ENCODE measurements at places on chromosomes 12 and 14.

DNA sequence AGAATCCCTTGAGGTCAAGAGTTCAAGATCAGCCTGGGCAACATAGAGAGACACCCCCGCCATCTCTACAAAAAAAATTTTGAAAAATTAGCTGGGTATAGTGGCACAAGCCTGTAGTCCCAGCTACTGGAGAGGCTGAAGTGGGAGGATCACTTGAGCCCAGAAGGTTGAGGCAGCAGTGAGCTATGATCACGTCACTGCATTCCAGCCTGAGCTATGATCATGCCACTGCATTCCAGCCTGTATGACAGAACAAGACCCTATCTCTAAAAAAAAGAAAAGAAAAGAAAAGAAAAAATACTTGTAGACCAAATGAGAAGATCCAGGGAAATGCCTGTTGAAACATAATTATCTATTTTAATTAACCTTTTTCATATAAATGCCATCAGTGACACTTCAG lies 93.8 kb upstream of the MDM1 start:
- no peak for DNase-seq

DNA sequence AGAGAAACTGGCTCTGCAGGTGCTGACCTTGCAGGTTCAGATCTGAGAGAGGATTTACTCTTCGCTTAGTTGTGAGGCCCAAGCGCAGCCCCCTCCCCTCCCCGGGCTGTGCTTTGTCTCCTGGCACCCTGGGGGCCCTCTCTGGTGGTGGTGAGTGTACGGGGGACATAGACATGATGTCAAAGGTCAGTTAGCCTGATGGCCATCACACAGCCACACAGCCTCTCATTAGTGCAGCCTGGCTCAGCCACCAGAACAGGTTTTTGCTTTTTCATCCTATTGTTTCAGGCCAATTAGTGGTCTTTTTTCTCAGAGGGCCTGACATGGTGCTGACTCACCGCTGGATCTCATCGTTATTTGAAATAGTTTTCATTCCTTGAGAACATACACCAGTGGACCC lies 437.9 kb downstream of the AACS start:
- DNase-seq = no peak

GRCh38 chr12:81181691-81182090 lies 103.8 kb downstream of the ACSS3 start:
- no peak for DNase-seq

- DNase-seq = no peak
Measured at GRCh38 chr12:106739318-106739717, 35.2 kb upstream of the RIC8B start.

GRCh38 chr12:85804663-85805062 lies 31.5 kb downstream of the RASSF9 start:
- DNase-seq = no peak

DNA sequence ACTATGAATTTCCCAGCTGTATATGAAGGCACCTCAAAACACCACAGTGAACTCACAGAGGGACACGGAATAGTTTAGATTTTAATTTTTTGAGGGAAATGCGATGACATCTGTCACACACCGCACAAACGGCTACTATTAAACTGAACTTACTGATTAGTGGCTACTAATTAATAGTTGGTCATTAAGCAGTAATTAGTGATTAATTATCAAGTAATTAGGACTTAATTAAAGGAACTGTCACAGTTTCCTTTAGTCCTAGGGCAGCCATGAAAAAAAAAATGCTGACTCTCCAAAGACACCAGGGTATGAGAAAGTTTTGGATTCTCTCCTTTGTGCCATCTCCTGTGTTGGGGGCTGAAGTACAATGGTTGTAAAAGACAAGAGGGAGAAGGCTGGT lies 2.9 kb downstream of the OAS1 start:
- no peak for DNase-seq

DNA sequence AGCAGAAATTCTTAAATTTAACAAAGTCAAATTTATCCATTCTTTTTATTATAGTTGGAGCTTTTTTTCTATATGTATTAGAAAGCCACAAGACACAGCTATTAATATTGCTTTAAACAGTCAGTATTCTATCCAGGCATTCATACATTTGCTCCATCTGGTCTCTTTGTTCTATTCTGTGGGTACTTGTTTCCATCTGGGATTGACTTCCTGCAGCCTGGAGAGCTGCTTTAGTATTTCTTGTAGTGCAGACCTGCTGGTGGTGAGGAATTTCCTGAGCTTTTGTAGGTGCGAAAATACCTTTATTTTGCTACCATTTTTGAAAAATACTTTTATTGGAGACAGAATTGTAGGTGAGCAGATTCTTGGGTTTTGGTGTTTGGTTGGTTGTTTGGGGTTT lies 29.0 kb downstream of the CCDC60 start:
- DNase-seq = no peak

GRCh38 chr14:41986700-41987099 lies 380.0 kb downstream of the LRFN5 start:
- DNase-seq = no peak

DNA sequence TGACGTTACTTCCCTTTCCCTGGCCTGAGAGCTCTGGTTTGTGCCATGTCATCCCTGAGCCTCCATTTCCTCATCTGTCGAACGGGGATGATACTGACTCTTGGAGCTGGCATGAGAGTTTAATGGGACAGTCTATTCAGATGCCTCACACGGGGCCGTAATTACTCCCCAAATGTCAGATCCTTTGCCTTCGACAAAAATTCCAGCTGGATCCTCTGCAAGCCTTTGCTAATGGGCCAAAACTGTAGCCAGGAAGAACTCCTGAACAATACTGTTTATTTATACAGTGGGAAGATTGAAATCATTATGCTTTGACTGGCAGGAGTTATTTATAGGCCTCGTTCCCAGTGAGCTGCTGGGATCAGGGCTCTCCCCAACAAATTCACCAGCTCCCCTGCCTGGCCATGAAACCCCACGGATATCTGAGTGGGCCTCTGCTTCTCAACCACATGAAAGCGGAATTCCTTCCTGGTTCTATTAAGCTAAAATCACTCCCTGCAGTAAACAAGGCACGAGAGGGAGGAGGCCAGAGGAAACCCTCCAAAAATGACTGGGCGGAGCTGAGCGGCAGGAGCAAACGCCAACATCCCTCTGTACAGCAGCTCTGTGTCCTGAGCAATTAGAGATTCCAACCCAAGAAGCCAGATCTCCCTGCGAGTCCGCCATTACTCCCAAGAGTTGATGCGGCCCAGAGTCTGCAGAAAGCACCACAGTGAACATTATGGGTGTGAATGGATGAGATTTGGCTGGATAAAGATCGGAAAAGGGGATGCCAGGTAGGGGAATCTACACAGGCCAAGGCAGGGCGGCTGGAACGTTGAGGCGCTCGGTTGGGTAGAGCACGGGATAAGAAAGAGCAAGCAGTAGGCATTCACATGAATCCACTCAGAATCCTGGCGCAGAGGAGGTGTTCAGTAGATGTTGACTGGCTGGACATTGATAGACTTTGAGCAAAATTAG lies 326.1 kb downstream of the BCL11B start:
- no peak for DNase-seq

- DNase-seq = no peak
Measured at GRCh38 chr12:30630979-30631285, 64.7 kb downstream of the IPO8 start.

DNA sequence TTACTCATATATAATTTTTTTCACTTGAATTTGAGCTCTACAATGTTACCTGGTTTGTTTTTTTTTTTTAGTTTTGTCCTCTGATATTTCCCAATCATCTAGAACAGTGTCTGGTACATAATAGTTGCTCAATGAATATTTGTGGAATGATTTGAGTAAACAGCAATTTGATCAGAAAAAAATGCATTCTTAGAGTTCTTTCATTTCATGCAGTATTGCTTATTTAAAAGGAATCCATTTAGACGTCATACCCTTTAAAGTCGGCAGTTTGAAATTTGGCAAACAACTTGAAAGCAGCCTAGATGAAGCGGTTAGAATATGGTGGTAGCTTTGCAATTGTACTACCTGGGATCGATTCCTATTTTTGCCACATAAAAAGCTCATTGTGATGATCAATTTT lies 140.0 kb downstream of the PDE3A start:
- no peak for DNase-seq

DNA sequence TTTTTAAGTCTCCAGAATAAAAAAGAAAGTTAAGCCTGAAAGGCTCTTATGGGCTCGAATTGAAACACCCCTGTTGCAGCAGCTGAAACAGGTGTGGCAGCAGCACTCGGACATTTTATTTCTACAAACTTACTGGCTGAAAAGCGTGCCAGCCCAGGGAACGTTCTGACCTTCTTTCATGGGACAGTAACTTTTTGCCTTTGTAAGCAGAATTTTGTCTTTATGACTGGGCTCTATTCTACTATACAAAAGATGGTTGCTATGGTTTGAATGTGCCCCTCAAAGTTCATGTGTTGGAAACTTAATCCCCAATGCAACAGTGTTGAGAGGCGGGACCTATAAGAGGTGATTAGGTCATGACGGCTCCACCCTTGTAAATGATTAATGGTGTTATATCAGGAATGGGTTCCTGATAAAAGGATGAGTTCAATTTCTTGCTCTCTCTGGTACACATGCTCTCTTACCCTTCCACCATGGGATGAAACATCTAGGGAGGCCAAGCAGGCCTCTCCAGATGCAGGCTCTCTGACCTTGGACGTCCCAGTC lies 52.7 kb downstream of the PELI2 start:
- no peak for DNase-seq

DNA sequence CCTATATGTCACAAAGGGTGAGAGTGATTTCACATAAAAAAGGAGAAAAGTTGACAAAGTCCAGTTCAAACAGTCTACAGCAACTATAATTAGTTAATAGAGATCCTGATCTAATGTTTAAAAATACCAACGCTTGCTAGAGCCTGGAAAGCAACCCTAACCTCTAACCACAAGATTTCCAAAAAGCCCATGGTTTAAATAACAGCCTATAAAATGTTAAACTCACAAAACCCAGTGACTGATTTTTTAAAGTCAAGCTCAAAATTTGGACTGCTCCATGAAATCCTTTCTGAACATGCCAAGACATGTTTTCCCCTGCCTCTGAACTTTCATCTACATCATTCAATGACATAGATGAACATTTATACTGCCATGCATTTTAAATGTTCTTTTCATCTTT lies 81.6 kb downstream of the PLEKHG7 start:
- DNase-seq = no peak

- no peak for DNase-seq
Measured at GRCh38 chr12:1878695-1879094, 39.8 kb downstream of the CACNA2D4 start.

- no peak for DNase-seq
Measured at GRCh38 chr12:70598467-70599193, 38.6 kb downstream of the PTPRB start.

- DNase-seq = no peak
Measured at GRCh38 chr12:70106347-70106746, 136.9 kb upstream of the CNOT2 start.

DNA sequence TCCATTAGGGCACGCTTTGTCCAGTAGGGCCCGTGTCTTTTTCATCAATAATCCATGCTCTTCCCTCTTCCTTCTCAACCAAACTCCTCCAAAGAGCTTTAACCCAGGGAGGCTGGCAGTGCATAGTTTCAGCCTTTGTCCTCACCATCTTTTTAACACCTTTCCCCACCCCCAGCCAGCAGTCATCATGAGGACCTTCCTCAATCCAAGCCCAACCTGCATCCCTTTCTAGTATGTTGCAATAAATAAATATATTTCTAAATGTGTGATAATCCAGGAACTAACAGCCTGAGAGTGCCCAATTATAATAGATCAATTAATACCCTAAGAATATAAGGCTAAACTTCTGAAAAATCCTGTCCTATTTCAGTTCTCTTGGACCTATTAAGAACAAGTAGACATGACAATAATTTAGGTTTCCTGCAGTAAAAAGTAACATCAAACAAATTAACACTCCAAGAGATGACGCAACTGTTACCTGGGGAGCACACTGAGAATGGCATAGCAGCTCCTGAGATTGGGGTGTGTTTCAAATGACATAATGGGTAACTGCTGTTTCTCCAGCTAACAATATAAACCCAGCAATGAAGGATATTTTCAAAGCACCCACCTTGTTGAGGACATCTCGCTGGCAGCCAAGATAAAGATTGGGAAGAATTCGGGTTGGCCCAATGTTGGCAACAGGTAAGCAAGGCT lies 62.6 kb downstream of the DUSP16 start:
- no peak for DNase-seq

- no peak for DNase-seq
Measured at GRCh38 chr12:54059668-54060067, 6.0 kb downstream of the HOXC4 start.

- no peak for DNase-seq
Measured at GRCh38 chr14:92668276-92668973, 80.0 kb downstream of the LGMN start.

DNA sequence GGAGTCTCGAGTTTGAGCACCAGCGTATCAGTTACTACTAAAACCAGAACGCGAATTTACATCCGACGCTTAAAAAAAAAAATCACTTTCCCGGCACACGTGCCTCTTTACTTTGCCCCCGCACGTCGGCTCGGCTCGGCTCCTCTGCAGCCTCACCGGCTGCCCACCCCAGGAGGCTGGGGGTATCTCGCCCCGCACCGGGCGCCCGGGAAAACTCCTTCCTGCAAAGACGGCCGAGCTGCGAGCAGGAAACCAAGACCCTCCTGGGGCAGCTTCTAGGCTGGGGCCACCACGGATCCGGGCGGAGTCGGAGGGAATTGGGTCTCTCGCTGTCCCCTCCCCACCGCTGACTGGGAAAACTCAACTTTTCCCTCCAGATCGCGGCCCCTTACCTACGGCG lies 610 bp downstream of the VSIG10 start:
- no peak for DNase-seq

DNA sequence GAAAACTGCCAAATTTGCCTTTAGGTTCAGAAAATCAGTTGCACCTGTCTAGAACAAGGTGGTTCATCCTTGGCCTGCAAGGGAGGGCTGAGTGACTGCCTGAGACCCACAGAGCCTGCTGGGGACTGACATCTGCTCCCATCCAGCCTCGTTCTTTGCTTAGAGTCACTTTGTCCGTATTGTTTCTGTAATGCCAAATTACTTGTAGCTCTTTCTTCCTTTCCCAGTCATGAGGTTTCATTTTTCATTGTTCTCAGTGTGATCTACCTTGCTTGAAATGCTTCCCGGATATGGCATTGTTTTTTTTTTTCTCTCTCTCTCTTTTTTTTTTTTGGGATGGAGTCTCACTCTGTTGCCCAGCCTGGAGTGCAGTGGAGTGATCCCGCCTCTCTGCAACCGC lies 21.3 kb downstream of the TSPAN9 start:
- no peak for DNase-seq

GRCh38 chr12:32612658-32613614 lies 66.2 kb upstream of the DNM1L start:
- no peak for DNase-seq
